Naive B cell (primary cell): ENCODE measurements at places on chromosomes 6 and 20.

GRCh38 chr6:88840796-88841539 lies 122.5 kb downstream of the RNGTT start:
- no peak for DNase-seq

DNA sequence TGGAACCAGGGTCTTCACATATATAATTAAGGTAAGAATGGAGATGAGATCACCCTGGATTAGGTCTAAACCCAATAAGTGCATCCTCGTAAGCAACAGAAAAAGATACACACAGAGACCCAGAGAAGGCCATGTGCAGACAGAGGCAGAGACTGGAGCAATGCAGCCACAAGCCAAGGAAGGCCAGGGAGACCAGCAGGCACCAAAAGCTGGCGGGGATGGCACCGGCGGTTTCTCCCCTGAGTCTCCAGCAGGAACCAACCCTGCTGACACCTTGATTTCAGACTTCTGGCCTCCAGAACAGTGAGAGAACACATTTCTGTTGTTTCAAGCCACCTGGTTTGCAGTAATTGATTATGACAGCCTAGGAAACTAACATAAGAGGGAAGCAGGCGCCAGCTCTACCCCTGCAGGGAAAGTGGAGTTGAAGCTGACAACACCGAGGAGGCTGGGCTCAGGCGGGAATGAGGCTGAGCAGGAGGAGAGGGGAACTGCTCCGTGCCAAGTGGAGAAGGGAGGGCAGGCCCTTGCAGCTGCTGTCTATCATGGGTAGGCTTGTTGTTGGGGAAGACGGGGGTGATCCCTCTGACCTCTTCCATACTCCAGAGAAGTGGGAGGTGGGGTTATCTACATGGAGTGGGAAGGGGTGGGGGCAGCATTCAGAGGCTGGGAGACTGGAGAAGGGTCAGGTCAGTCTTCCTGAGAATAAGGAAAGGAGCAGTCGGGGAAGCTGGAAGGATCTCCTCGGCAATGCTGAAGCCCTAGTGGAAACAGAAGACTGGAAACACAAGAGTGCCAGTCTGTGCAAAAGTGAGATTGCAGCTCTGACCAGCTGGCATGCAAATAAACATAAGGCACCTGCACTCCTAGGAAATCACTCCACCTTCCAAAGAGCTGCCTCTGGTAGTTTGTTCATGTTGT lies 72.7 kb downstream of the NFATC2 start:
- no peak for DNase-seq

GRCh38 chr20:62586799-62587198 lies 55.5 kb upstream of the SLCO4A1 start:
- no peak for DNase-seq

GRCh38 chr20:58654337-58654736 lies 3.3 kb downstream of the STX16 start:
- no peak for DNase-seq

DNA sequence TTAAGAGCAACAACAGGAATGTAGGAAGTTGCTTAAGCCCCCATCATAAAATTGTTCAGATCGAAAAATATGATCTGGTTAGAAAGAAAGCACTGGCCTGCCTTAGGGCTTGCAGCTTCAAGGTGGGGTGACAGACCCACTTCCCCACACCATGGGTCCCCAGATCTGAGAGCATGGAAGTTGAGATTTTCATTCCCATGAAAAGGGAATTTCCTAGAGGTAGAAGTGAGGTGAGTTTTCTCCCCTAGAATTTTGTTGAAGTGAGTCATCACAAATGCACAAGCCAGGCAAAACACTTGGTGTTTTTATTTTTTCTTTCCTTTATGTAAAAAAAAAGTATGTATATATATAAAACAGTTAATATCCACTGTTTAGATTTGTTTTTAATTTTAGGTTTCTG lies 213.6 kb upstream of the SUPT3H start:
- DNase-seq = no peak

GRCh38 chr20:24731312-24731711 lies 217.8 kb upstream of the CST7 start:
- DNase-seq = no peak

- no peak for DNase-seq
Observed at GRCh38 chr20:63530788-63531160, 6.4 kb downstream of the PTK6 start.

DNA sequence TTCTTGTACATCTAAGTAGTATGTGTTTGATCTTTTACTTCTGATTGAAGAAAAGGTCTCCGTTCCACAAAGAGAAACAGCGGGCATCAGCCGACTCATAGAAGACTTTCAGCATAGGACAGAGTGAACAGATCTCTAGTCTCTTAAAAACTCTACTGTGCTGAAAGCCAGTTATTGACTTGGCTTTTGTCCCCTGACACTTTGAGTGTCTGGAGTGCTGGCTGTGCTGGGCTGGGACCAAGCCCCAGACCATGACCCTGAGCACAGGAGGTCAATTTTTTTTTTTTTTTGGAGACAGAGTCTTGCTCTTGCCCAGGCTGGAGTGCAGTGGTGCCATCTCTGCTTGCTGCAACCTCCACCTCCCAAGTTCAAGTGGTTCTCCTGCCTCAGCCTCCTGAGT lies 27.8 kb downstream of the MYBL2 start:
- DNase-seq = no peak

- DNase-seq = no peak
Observed at GRCh38 chr6:101762851-101763250, 369.3 kb downstream of the GRIK2 start.

DNA sequence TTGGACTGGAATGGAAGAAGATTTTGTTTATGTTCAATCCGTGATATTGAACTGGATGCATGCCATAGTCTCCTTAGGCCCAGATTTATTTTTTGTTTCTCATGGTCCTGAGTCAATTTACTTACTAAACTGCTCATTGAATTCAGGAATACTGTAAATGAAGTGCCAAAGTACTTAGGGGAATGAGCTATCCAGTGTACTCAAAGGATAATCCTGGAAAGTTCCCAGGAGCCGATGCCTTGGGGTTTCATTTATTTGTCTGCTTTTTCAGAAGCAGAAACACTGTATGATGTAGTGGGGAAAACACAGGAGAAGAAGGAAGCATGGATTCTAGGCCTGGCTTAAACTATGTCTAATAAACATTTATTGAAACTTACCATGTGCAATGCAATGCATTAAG lies 56.1 kb upstream of the THEMIS start:
- no peak for DNase-seq

- DNase-seq = no peak
Observed at GRCh38 chr20:23005776-23006175, 29.3 kb upstream of the SSTR4 start.
